ENCODE measurements at places on chromosomes 1 and 21.

DNA sequence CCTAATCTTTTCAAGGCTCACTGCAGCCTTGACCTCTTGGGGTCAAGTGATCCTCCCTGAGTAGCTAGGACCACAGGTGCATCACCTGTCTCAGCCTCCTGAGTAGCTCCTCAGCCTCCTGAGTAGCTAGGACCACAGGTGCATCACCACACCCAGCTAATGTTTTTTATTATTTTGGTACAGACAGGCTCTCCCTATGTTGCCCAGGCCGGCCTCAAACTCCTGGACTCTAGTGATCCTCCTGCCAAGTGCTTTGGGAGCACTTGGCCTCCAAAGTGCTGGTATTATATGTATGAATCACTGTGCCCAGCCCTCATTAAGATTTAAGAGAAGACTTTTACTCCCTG lies 58.5 kb upstream of the S1PR1 start:
- no peak for DNase-seq

GRCh38 chr1:51192213-51192843 lies 43.7 kb upstream of the RNF11 start:
- no peak for DNase-seq

DNA sequence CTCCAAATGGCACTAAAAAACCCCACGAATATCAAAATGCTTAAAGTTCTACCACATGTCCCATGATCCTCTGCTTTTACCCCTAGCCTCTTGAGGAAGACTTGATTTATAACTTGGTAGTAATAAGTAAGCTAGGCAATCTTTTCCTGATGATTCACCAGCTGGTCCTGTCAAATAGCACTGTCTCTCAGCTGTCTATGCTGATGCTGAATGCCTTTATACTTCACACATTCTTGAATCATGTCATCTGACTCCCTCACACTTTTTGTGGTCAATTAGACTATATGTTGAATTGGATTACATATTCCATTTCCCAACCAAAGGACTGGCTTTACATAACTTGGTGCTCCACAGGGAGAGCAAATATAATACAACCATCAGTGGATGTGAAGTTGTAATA lies 16.6 kb downstream of the C21orf91 start:
- no peak for DNase-seq

- peak; percentile 24 for DNase-seq
Observed at GRCh38 chr1:196558411-196558810, 49.8 kb downstream of the KCNT2 start.

DNA sequence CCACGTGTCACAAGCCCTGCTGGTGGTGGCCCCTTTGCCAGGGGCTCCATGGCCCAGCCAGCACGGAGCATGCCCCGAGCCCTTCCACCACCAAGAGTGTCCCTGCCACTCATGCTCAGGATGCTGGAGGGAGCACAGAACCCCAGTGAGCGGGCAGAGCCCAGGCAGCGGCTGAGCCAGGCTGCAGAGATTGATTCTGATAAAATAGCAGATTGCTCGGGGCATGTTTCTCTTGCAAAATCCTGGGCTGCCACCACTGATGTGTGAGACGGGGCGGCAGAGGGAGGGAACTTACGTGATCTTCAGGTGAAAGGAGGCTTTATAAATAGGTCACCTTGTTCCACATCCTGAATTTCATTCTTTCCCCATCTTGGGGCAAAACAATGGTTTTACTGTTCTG lies 53.2 kb downstream of the SPSB1 start:
- DNase-seq, result no peak

DNA sequence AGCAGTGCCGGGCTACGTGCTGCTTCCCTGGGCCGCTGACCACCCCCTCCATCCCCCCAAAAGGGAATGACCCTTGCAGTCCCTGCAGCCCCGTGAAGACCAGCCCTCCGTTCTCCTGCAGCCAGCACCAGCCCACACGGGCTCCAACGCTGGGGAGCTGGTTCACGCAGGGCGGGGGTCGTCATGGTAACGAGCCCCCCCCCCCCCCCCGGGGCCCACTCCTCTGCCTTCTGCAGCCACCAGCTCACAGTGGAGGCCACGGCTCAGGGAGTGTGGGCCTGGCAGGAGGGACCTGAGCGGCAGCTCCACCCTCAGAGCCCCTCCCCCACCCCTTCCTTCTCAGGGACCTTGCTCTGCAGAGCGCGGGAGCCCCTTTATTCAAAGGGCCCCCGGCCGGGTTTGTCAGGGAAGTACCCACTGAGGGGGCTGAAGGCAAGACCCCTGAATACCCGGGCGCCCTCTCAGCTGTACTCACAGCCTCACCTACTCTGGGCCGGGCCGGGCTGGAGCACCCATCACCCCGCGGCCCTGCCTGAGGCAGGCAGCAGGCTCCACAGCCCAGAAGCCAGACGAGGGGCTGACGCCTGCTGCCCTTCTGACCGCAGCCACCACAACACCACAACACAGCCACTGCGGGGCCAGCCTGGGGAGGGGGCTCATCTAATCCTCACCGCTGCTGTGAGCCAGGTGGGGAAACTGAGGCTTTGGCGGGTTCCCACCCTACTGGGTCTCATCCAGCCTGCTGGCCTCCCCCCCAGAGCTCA lies 12.6 kb downstream of the MEGF6 start:
- no peak for DNase-seq

GRCh38 chr1:22619798-22620197 lies 16.6 kb upstream of the C1QA start:
- DNase-seq, result no peak

DNA sequence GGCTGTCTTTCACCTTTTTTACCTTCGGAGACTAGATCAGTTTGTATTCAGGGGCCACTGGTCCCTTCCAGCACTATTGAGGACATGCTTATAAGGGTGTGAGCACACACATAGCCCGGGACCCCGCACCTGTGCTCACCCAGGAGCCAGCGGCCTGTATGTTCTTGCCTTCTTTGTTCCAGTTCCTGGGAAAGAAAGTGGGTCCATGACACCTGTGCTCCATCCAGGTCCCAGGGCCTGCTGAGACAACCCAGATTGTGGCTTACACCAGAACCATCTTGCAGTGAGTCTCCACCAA lies 207.8 kb downstream of the TOMM20 start:
- no peak for DNase-seq

GRCh38 chr1:61052395-61053225 lies 29.8 kb upstream of the NFIA start:
- no peak for DNase-seq

DNA sequence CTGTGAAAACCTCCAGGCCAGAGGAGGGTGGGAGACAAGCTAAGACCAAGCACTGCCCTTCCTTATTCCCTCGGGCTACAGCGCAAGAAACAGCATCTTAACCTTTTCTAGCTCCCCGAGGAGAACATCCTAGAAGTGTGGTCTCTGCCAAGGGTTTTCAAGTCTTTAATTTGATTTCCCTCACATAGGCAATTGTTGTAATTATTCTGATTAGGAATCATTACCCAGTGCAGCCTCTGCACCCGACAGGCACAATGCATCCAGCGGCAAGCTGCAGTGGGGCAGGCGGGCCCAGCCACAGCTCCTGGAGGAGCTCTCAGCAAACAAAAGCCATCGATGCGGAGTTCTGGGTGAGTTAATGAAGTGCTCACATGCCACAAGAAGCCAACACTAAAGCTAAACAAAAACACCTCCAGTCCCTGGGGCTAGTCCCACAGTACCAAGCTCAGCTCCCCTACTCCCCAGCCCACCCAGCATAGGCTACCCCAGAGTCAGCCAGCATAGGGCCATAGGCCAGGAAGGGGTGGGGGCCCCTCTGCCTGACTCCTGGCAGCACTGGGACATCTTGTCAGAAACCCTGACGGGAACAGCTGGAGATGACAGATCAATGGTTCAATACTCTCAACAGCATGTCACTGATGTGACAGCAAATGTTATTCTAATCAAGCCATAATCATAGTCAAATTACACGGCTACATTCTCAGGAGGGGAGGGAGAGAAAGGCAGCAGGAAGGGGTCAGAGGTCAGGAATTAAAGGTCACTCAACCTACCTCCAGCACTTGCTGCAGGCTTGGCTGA lies 42.5 kb downstream of the ERI3 start:
- DNase-seq, result no peak

GRCh38 chr1:8425150-8425780 lies 107.4 kb downstream of the SLC45A1 start:
- DNase-seq, result no peak

GRCh38 chr1:41802532-41803501 lies 115.9 kb downstream of the HIVEP3 start:
- no peak for DNase-seq

DNA sequence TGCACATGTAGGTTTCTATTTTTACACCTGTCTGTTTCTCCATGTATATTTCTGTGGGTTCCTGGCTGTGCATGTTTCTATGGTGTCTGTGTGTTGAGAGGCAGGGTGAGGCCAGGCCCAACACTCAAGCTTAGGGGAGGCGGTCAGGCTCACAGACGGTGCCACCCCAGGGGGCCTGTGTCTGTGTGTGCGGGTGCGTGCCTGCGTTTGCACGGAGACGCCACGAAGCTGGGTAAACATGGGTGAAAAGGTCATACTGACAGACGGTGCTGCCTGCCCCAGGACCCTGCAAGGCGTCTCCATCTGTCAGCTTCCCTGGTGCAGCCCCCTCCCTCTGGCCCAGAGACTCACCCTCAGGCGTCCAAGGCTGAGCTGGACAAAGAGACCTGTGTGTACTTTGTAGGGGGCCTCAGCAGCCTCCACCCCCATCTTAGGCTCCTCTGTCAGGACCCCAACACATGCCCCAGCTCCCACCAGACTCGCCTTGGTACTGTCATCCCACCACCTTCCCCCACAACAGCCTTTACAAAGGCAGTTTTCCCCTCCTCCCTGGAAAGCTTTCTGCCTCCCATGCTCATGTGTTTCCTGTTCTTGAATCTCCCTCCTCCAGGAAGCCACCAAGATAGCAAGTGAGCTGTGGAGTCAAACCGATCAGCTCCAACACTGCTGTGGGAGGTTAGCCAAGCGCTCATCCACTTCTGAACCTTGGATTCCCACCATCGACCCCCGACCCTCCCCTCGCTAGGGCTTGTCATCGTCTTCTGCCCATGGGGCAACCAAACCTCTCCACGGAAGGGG lies 34.1 kb downstream of the PTPRF start:
- DNase-seq, result no peak

- no peak for DNase-seq
Observed at GRCh38 chr1:89367221-89367620, 3.4 kb downstream of the GBP6 start.

DNA sequence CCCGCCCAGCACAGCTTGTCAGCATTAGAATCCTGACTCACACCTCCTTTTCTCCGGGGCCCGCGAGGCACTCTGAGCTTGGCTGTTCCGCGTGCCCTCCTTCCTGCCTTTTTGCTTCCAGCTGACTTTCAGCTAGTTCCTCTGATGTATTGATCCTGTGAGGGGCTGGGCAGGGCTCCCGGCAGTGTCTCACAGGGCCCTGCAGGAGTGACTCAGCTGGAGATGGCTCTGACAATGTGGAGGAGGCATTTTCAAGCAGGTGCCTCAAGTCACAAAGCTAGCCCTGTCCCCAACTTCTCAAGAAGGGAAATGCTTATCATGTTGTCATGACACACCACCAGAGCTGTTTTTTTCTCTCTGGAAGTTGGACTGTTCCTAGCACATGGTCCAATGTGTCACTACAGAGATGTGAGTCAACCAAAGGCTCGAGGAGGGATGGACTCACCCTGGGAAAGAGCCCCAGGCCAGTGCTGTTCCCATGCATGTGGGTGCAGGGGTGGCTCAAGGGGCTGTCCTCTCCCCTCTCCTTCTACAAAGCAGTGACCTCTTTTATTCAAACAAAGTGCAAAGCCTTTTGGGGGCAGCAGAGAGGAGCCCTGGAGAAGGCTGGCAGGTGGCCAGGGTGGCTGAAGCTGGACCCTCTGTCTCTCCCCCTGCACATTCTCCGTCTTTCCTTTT lies 30.6 kb downstream of the SYT6 start:
- no peak for DNase-seq

GRCh38 chr1:41098730-41099460 lies 77.4 kb upstream of the SLFNL1 start:
- DNase-seq, result no peak

GRCh38 chr21:44994695-44995342 lies 55.0 kb downstream of the SLX9 start:
- DNase-seq, result no peak

- no peak for DNase-seq
Observed at GRCh38 chr1:110187139-110187890, 22.8 kb upstream of the KCNC4 start.

GRCh38 chr1:209989525-209989924 lies 51.5 kb downstream of the SYT14 start:
- no peak for DNase-seq

DNA sequence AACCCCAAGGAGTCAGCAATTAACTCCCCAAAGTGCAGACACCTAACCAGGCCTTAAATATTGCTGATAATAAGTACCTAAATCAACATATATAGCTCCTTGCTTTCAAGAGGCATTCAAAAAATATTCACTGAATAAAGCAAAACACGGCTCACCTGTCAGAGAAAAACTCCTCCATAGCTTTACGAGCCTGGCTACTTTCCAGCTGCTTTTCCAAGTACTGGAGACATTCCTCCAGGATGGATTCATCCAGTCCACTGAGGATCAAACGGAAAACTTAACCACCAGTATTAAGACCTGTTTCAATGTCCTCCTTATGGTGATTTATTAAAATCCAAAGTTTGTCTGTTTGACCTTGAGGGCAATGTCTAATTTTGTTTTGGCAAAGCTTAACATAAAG lies 44.6 kb downstream of the UBR4 start:
- DNase-seq, result no peak

DNA sequence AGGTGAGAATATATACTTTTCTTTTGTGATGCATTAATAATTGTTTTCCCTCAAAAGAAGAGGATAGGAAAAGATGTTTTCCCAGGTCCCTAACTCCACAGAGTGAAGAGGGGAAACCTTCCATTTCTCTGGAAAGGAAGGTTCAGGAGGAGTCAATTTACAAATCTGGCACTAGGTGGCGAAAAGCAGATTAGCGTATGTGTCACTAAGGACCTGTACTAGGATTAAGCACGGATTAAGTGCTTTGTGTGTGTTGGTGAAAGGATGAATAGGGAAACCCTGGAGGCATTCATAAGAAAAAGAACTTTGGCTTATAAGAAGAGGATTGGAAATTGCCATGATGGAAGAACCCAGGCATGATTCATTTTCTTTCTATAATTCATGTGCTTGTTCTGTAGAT lies 410.1 kb upstream of the PLXNA2 start:
- no peak for DNase-seq

DNA sequence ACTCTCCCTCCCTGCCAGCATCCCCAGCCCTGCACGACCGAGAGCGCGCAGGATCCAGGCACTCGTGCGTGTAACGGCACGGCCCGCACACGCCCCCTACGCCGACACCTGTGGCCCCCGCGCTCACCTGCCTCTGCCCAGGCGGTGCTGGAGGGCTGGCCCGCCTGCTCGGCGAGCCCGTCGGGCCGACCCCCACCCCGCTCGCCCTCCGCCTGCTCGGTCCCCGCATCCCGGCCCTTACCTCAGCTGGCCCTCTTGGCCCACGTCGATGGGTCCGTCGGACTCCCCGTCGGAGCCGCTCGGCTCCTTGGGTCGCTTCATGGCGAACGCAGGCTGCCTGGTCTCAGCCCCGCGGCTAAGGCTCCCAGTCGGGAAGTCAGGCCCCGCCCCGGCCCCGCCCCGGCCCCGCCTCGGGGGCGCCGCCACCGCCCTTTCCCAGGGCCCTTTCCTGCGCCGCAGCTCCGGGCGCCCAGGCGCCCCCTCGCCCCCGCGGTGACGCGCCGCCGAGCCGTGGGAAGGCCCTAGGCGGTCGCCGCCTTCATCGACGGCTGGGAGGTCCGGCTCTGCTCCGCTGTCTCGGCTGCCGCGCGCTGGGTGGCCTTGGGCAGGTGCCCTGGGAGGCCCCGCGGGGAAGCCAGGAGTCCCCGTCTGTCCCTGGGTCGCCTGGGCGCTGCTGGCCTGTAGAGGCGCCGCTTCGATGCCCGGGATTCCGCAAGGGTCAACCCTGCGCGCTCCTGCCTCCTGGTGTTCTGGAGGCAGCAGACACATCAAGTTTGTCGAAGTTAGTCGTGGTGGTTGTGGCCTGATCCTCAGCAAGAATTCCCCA lies at the start of gene HEYL:
TSS of gene HEYL (minus strand) at position 339 of the 826 bp plus-strand sequence. CDS start at position 321, 18 bp downstream.
- DNase-seq, result no peak

- DNase-seq, result no peak
Observed at GRCh38 chr1:209620487-209620884, 31.7 kb downstream of the LAMB3 start.
